ENCODE measurements at places on chromosomes 12 and 14.

- DNase-seq: no peak
These were observed 2.0 kb downstream of the MMP19 start for GRCh38 chr12:55840581-55841351.

GRCh38 chr14:91113829-91114078, at the start of gene DGLUCY:
Gene DGLUCY, plus strand, starts transcription at chr14:91114073. Its CDS starts 46,222 bp downstream, at chr14:91160295.
- peak; percentile 33 for DNase-seq

DNA sequence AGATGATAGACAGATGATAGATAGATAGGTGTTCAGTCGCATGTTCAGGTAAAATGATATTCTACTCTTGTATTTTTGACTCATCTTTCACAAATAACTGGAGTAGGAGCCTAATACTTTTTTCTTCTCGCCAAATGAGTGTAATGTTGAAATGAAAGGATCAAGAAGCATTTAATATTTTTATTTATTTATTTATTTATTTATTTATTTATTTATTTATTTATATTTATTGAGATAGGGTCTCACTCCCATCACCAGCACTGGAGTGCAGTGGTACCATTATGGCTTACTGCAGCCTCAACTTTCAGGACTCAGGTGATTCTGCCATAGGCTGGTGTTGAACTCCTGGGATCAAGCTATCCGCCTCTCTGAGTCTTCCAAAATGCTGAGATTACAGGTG, 298.8 kb downstream of the KCNC2 start:
- DNase-seq: no peak

DNA sequence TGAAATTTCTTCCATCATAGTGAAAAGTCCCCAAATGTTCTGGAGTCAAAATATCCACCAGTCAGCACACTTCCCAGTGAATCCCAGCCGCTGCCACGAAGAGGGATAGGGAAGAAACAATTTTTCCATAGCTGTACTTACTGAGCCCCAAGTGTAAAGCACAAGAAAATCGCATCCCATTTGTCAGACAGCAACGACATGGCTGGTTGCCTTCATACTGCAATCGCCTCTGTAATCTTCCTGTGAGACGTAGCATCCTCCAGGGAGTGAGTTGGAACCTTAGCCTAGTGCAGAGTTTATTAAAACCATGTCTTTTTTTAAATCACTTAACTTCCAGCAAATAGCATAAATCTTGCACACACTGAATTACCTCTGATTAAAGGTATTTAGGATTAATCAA, 56.8 kb downstream of the GNG2 start:
- no peak for DNase-seq

DNA sequence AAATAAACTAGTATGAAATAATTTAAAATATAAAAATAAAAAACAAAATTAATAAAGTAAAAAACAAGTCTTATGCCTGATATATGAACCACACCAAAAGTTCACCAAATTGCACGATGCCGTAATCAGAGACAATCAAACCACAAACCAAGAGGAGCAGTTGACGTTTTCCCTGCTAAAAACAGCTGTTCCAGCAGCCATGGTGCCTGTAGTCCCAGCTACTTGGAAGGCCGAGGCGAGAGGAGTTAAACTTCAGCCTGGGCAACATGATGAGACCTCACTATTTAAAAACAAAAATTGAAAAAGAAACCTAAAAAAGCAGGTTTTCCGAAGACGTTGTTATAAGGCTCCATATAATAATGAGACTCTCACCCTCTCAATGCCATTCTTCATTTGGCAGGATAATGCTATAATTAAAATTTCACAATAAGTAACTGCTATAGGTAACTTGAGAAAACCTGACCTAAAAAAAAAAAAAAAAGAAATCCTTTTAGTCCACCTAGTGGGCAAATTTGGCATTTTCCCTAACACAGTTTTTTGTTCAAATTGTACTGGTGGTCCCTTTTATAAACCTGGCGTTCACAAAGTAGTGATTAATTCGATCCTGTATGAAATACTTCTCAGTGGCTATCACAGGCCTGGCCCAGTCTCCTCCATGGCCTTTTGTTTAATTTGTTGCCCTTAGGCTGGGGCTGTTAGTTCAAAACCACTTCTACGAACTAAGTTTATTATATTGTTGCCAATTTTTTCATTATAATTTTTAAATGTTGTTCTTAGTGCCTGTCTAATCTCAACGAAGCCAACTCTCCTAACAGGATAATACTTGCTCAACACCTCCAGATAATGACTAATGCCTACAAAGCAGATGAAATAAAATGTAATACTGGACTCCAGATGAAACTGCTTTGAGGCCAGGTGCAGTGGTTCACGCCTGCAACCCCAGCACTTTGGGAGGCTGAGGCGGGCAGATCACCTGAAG, 62.1 kb downstream of the TNFAIP2 start:
- no peak for DNase-seq

DNA sequence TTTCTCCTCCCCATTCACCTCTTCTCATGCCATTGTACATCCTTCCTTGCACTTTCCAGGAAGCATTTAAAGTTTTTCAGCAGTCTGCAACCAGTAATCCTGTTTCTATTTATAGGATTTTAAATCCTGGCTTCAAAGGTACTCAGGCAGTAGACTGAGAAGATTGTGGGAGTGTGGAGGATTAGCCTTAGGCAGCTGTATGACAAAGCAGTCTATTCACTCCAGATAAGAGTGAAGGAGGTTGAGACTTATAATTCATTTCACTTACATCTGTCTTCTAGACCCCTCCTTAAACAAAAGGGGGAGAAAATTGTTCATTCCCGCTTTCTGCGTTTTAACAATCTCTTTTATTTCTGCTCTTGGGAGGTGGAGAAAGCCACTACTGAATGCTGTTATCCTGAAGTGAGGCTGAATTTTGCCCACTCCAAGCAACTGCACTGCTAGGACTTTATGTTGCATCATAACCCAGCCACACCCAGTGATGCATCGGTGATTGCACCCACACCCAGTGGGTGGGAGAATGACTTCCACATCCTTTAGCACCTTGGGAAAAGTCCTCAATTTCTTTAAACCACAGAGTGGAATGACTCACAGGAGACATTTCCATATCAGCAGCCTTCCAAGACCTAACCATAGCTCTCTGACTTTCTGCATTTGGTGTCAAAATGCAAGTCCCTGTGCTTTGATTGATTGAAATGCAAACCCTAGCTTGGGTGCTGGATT, 382.5 kb upstream of the ATP2B1 start:
- no peak for DNase-seq

DNA sequence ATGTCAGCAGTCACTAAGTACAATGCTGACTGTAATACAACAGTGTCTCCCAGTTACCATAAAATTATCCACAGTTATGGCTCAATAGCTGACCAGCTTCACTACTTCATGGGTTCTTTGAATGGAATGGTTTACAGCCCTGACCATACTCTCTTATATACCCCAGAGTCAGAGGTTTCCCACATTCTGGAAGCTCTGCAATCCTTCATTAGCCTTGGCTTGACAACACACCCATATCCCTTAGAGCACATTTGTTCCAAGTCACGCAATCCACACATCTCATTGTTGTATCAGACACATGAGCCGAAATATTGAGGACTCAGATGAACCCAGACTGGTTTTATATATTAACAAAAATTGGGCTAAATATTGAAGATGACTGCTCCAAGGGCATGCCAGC, 209.4 kb upstream of the PLXNC1 start:
- DNase-seq: no peak

DNA sequence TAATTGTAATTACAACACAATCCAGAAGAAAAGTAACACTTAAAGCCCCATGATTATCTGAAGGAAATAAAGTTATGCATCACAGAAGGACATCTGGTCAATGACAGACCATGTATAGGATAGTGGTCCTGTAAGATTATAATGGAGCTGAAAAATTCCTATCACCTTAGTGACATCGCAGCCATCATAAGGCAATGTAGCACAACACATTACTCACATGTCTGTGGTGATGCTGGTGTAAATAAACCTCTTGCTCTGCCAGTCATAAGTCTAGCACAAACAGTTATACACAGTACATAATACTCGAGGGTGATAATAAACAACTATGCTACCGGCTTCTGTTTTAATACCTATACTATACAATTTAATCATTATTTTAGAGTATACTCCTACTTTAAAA, 11.2 kb downstream of the ATG2B start:
- DNase-seq: no peak

DNA sequence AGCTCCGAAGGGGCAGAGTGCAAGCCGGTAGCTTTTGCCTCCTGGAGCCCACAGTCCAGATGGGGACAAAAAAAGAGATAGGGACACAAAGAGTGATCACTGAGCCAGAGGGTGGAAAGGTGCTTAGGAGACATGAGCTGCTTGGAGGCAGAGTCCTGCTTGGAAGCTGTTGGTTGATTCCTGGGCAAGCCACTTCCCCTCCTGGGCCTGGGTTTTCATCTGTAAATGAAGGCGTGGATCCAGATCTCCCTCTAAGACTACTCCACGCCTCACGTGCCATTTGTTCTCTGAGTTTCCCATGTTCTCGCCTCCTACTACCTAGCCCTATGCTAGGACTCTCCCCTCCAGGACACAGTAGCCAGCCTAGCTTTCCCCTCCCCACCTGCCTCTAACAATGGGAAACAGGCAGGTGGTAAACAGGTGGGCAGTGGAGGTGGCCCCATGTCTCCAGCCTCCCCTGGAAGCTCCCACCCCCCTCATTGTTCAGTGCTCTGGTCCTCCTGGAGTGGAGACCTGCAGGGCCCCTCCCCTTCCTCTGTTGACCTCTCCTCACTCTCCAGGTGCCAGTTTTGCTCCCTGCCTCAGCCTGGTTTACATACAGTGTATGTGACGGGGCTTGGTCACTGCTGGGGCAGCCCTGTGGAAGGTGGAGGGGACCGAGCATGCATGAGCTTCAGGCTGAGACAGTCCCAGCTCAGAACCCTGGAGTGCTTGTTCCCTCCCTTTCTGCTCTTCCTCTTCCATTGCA, 3.8 kb downstream of the SERPINA3 start:
- DNase-seq: no peak

DNA sequence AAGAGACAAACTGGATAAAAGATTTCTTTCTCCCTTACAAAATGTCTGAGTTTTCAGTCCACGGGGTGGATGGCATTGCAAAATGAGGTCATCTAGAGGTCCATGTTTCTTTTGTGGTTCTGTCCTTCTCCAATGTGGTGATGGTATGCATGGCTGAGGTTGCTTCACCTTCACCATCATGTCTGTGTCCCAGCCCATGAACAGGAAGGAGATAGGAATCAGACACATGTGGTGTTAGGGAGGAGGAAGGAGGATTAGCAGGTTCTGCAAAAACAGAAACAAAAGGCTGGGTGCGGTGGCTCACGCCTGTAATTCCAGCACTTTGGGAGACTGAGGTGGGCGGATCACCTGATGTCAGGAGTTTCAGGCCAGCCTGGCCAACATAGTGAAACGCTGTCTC, 11.0 kb upstream of the AEBP2 start:
- no peak for DNase-seq

DNA sequence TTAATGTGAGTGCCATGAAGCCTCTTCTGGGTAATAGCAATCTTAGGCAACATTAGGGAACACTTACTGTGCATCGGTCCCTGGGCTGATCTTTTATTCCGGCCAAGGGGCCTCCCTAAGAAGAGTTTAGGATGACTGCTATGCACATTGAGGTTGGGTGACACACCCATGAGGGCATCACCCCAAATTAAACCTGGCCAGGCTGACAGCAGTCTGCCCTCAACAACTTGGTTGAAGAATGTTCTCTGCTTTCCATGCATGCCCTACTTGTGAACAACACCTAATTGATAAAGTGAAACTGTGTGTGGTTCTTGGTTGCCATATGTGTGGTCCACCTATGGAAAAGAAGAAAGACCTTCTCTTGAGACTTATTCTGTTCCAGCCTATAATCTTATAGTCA, 1098.0 kb downstream of the BCL11B start:
- DNase-seq: no peak

DNA sequence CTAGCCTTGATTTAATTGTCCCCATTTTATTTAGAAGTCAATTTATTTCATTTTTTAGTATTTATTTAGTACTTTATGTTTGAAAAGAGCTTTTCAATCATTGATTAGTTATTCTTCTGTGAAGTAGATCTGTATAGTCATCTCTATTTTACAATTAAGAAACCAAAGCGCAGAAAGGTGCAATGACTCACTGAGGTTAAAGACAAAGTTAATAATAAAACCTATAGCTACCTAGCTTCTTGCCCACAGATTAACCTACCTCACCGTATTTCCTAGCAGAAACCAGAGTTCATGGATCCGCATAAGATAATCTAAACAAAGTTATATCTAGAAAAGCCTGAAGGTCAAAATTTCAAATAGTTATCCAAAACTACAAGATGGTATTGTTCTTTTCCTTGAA, 176.4 kb downstream of the GRIN2B start:
- DNase-seq: no peak

GRCh38 chr14:25150401-25150800, 100.5 kb upstream of the STXBP6 start:
- no peak for DNase-seq

DNA sequence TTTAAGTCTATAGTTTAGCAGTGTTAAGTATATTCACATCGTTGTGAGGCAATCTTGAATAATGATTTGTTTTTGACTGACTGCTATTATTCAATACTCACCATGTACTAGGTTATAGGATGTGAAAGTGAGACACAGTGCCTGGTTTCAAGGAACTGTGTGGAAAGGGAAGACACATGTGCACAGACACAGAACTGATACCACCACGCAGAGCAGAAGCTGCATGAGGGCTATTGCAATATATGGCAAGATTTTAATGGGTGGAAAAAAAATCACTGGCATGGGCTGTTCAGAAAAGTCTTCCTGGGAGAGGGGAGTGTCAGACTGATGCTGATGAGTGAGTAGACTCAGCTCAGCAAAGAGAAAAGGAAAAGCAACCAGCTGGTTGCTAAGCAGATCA, 10.4 kb downstream of the SLC7A8 start:
- DNase-seq: no peak

GRCh38 chr14:61812347-61813095, 50.3 kb downstream of the SNAPC1 start:
- DNase-seq: no peak

- no peak for DNase-seq
These were observed 5.6 kb downstream of the KRR1 start for GRCh38 chr12:75505706-75506312.

- no peak for DNase-seq
These were observed 14.9 kb upstream of the FKBP11 start for GRCh38 chr12:48940181-48940580.

GRCh38 chr14:30264161-30264560, 294.8 kb upstream of the G2E3 start:
- DNase-seq: no peak

Measured in activated naive CD8-positive, alpha-beta T cell treated with anti-CD3 and anti-CD28 coated beads, Interleukin-2, amount 50 U/mL, for 16 hours (primary cell).